ENCODE measurements at places on chromosomes 5 and 9. TPM values are rescaled to one million over a fixed set of nuclear protein-coding genes. Genes with fewer than 3 reads are reported as not detected.

- no peak for DNase-seq
These were observed 168.5 kb downstream of the OLFM1 start for GRCh38 chr9:135255841-135256580.

The CCL19 gene
- 0.28 TPM for polyA plus RNA-seq

DNA sequence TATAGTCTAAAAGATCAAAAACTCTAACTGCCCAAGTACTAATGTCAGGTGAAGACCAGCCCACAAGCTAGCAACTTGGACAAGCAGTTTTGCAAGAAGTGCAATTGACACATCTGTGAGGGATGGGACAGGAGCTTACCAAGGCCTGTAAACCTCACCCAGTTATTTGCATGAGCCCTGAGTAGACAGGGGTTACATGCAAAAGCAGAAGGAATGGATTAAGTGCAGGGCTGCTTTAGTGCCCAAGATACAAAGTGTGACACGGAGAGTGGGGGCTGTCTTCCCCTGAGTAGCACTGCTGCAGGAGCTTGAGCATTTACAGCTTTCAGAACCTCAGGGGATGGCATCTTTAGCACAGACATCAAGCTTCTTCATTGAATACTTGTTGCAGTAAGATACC lies 286.7 kb downstream of the ELAVL2 start:
- no peak for DNase-seq

The TMEM252 gene
- 10.1 TPM for polyA plus RNA-seq

- DNase-seq, result no peak
These were observed 300.8 kb downstream of the TRIM32 start for GRCh38 chr9:116987721-116988485.

The LMX1B gene
- polyA plus RNA-seq, result 20.5 TPM

DNA sequence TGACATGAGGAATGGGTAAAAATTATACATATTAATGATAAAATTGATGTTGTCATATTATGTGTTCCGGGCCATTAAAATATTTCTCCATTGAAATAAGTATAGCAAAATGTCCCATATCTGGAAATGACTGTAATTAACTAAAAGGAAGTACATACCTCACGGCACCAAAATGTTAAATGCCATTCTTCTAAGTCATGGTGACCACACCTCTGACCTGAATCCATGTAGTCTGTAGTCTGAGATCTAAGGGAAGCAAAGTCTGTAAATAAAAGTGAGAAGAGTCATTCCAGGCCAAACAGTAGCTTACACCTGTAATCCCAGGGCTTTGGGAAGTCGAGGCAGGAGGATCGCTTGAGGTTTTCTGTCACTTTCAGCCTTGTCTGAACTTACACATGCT lies 8.7 kb upstream of the GDA start:
- DNase-seq, result no peak
